NCI-H526 (cell line): ENCODE measurements at places on chromosomes 16 and 17.

DNA sequence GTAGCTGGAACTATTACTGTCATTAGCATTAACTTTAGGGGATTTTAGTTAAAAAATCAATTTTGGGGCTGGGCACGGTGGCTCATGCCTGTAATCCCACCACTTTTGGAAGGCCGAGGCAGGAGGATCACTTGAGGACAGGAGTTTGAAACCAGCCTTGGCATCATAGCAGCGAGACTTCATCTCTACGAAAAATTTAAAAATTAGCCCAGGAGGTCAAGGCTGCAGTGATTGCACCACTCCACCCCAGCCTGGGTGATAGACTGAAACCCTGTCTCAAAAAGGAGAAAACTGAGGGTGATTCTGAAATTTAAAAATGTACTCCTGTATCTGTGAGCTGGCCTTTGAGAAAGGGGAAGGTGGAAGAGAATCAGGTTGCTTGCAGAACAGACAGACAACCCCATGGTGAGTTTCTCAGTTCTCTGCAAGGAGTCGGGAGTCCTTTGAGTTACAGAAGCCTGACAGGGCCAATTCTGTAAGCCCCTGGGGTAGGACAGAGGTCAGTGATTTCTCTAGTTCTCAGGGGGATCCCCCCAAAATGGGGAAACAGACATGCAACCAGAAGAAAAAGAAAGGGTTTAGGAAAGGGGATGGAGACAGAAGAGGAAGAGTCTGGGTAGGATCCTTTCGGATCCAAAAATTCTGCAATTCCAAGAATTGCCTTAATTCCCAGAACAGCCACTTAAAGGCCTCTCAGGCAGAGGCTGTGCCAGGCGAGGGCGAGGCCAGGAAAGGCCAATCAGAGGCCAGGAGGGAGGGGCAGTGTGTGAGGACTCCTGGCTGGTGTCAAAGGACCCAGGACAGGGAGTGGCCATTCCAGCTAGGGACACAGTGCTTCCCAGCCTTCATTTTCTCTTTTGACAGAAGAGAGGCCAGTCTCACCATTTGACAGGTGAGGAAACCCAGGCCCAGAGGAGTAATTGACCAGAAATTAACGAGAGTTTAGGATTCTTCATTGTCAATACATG, 6.7 kb downstream of the NUPR1 start:
- no peak for DNase-seq

DNA sequence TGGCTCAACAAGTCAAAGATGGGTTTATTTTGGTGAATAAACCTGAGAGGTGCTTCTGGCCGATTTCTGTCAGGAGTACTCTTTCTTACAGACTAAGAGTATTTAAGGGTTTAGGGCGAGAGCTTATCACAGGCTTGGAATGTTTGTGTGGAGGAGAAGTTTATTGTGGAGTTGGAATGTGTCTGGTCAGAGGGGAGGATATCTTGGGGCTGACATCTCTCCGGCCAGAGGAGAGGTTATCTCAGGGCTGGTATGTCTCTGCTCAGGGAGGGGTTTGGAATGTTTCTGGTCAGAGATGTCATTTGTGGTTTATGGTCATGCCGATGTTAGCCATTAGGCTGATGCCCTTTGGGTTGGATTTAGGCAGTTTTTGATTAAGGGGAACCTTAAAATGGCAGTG, 236.4 kb upstream of the EEF2KMT start:
- DNase-seq, result no peak

- no peak for DNase-seq
These were observed 951 bp downstream of the GPS1 start for GRCh38 chr17:82052638-82053059.

GRCh38 chr17:81665205-81666091, 957 bp downstream of the OXLD1 start:
- peak; percentile 37 for DNase-seq

GRCh38 chr17:62051053-62051452, 14.0 kb downstream of the MED13 start:
- DNase-seq, result no peak

GRCh38 chr17:30599428-30600059, 122.3 kb downstream of the GOSR1 start:
- peak; percentile 79 for DNase-seq

GRCh38 chr16:81928975-81929374, 82.3 kb downstream of the SDR42E1 start:
- no peak for DNase-seq

GRCh38 chr17:41539979-41540701, 12.0 kb upstream of the KRT19 start:
- peak; percentile 71 for DNase-seq

DNA sequence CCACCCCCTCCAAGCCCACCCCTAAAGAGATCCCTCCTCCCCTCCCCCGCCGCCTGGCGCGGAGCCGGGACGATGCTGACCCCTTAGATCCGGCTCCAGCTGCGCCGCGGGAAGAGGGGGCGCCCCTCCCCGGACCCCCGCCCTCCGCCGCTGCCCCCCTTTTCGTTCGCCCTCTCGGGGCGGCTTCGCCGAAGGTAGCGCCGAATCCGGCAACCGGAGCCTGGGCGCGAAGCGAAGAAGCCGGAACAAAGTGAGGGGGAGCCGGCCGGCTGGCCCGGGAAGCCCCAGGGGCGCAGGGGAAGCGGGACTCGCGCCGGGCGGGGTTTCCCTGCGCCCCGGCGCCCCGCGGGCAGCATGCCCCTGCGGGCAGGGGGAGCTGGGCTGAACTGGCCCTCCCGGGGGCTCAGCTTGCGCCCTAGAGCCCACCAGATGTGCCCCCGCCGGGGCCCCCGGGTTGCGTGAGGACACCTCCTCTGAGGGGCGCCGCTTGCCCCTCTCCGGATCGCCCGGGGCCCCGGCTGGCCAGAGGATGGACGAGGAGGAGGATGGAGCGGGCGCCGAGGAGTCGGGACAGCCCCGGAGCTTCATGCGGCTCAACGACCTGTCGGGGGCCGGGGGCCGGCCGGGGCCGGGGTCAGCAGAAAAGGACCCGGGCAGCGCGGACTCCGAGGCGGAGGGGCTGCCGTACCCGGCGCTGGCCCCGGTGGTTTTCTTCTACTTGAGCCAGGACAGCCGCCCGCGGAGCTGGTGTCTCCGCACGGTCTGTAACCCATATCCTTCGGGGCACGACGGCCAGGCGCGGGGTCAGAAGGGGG, 623 bp downstream of the CACNA1G start:
- DNase-seq, result no peak

GRCh38 chr16:86762095-86762494, 183.7 kb downstream of the FOXL1 start:
- no peak for DNase-seq

- no peak for DNase-seq
These were observed 96.6 kb downstream of the NXN start for GRCh38 chr17:882827-883585.

DNA sequence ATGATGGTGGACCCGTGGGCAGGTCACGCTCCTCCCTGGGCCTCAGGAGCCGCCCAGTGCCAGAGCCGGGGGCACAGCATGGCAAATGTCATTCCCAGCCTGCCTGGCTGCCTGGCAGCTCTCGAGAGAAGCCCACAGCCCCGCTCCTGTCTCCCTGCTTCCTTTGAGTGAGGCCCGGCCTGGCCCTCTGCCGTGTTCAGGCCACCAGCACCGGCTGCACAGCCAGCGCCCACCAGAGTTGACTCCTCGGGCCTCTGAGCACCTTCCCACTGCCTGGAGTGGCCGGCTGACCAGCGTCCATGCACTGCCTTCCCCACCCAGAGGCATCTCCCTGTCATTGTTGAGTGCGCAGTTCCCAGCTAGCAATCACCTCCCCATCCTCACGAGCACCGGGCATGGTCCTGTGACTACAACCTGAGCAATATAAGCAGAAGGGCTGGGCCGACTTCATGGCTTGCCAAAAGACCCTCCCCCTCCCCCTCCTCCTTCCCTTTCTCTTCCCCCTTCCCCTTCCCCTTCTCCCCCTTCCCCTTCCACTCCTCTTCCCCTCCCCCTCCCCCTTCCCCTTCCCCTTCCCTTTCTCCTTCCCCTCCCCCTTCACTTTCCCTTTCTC, 11.9 kb upstream of the SLC38A10 start:
- no peak for DNase-seq

DNA sequence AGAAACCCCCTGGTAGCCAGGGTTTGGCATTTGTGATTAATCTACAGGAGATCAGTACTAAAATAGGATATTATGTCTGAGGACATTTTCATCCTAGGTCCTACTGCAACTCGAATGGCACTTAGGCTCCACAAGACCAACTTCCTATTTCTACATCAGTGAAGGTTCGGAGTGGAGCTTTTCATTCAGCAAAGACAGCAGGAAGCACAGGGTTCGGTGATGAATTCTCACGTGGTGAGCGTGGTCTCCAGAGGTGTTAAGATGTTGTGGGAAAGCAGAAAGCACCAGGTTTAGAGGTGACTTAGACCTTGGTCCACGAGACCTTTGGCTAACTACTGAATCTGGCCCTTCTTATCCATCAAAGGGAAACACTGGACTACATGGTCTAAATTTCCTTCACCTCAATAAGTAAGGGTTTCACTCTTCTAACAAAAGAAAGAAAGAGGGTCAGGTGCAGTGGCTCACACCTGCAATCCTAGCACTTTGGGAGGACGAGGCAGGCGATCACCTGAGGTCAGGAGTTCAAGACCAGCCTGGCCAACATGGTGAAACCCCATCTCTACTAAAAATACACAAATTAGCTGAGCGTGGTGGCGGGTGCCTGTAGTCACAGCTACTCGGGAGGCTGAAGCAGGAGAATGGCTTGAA, 13.9 kb upstream of the HELZ start:
- DNase-seq, result no peak

- no peak for DNase-seq
These were observed 35.8 kb downstream of the PLCG2 start for GRCh38 chr16:81814751-81815428.

- no peak for DNase-seq
These were observed 20.0 kb upstream of the SLC35G3 start for GRCh38 chr17:35214192-35214591.

DNA sequence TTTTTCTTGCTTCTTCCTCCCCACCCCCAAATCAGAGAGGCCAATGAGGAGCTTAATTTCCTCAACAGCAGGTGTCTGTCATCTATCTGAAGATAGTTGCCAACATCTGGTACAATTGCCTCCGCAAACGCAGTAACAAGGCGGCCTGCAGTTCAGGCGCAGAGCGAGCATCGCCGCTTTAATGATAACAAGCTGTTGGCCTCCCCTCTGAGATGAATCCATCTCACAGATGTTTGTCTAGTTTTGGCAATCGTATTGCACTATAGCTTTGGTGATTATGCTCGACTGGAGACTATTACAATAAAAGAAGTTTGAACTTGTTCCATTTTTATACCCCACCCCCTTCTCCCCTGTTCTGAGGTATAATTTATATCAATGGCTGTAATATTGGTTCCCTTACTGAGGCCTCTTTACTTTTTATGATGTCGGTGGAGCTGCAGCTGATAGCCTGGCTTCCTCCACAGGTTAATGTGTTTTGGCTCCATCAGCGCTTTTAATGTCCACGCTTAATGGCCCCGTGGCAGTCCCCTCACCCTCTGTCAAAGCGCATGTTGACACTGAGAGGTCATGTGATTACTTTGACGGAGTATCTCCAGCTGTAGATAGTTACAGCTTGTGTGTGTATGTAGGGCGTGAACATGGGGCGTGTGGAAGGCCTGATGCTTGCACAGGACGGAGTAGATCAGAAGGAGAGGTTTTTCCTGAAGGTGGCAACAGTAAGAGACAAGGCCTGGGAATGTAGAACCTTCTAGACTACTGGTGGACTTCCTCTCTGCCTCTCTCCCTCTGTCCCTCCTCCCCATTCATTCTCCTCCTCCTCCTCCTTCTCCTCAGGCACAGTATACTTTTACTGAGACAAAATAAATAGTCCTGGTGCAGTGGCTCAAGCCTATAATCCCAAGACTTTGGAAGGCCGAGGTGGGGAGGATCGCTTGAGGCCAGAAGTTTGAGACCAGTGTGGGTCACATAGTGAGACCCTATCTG, 164.7 kb downstream of the MSI2 start:
- no peak for DNase-seq

DNA sequence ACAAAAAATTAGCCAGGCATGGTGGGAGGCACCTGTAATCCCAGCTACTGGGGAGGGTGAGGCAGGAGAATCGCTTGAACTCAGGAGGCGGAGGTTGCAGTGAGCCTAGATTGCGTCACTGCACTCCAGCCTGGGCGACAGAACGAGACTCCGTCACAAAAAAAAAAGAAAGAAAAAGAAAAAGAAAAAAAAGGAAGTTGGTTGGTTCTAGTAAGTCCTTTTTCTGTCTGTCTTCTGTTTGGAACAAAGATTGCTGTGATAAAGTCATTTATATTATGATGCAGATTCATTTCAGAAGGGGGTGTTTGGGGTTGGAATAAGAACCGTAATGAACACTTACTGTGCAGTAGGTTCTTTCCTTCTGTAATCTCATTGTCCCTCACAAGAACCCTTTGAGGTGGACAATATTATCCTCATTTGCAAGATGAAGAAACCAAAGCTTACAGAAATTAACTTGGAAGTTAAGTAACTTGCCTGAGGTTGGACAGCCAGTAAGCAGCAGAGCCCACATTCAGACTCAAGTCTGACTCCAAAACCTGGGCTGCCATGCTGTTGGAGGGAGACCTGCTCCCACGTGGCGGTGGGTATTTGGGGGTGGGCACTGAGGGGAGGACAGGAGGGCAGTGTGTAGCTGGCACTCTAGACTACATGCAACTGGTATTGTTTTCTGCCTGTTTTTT, 10.3 kb downstream of the MINK1 start:
- no peak for DNase-seq

DNA sequence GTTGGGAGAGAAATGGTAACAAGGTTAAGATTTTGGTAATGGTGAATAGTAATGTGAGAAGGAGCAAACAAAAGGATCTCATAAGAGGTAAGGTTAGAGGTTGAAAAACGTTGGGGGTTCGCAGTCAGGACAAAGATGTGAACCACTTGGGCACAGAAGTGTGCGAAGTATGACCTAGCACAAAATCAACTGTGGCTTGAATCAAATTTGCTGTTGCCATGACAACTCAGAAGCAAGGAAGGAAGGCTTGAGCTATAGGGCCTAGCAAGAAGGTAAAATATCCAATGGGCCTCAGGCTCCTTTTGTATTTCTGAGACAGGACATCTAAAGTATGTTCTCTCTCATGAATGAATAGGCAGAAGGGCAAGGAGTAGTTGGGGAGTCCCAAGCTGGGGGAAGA, 24.5 kb upstream of the TEKT1 start:
- no peak for DNase-seq

DNA sequence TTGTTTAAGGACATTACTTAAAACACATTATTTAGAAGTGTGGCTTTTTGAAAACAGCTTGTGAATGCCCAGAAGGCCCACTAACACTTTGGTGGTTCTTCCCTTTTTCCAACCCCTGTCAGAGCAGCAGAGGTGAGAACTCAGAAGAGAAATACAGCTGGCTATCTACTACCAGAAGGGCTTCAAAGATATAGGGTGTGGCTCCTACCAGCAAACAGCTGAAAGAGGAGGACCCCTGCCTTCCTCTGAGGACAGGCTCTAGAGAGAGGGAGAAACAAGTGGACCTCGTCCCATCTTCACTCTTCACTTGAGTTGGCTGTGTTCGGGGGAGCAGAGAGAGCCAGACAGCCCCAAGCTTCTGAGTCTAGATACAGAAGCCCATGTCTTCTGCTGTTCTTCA, 6.9 kb upstream of the RAPGEFL1 start:
- no peak for DNase-seq
